ENCODE measurements at places on chromosomes 6 and 20.

DNA sequence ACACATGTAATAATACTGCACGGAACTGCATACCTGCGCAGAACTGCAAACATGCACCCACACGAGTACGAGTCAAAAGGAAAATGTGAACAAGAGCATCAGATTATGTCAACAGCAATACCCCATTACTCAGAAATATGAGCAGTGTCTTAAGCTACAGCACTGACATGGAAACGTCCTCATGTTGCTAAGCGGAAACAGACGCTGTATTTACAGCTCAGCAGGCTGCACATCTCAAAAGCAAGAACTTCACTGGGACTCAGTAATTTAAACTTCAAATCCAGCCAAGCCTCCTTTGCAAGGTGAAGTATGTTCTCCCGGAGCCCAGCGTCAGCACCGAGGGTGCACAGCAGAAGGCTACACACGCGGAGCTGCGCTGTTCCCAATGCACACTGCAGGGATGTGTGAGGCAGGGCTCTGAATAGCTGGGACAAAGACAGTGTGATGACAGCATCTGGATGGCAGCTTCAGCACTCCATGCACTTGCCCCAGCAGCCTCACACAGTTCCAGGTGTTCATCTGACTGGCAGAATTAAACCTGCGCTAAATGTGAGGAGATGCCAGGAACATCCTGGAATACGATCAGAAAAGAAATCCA is 202.8 kb downstream of the WDR27 start:
- no peak for DNase-seq

GRCh38 chr6:136788069-136788902 is 4.0 kb downstream of the MAP3K5 start:
- DNase-seq: no peak

DNA sequence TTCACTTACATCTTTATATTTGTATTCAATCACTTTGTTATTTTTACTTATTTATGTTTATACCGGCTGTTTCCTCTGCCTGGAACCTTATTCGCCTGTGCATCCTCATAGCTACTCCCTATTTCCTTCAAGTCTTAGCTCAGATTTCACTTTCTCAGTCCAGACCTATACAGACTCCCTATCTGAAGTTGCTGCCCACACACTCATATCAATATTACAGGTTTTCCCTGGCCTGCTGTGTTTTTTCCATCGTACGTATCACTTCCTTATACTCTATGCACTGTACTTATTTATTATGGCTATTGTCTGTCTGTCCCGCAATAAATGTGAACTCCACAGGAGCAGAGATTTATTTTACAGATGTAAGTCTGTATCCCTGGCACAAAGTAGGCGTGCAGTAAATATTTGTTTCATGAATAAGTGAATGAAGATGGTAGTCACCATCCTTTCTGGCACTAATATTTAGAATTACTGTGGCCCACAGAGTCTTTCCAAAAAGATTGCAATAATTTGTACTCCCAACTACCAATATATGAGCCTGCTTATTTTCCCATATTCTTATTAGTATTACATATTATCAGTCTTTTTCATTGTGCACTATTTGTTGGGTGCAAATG is 64.9 kb downstream of the TNFAIP3 start:
- DNase-seq: no peak

- DNase-seq: no peak
These were observed 532.3 kb downstream of the MAFB start for GRCh38 chr20:40156600-40157317.

GRCh38 chr6:113289166-113289565 is 568.0 kb upstream of the MARCKS start:
- no peak for DNase-seq

- DNase-seq: no peak
These were observed 209.3 kb upstream of the PDE10A start for GRCh38 chr6:165872311-165872710.

DNA sequence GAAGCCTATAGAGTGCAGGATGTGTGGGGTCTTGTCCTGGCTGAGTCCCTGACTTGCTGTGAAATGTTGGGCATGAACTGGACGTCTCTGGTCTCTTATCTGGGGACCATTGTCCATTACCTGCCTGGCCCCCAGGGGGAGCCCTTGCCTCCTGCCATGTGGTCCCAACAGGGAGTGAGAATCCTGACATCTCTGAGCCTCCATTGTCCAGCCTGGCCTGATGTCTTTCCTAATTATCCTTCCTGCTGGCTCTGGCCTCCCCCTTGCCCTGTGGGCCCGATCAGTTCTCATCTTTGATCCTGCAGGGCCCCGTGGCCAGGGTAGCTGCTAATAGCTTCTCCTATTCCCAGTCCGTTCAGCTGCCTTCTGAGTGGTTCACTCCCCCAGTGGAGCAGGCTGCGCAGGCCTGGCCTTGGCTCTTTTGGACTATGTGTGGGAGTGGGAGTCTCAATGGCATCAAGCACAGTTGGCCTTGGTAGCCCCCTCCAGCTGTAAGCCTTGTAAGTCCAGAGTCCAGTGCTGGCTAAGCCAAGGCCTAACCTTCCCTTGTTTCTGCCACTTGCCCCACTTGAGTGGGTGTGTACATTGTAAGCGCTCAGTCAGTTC is 77.9 kb upstream of the RALY start:
- DNase-seq: peak; percentile 38

DNA sequence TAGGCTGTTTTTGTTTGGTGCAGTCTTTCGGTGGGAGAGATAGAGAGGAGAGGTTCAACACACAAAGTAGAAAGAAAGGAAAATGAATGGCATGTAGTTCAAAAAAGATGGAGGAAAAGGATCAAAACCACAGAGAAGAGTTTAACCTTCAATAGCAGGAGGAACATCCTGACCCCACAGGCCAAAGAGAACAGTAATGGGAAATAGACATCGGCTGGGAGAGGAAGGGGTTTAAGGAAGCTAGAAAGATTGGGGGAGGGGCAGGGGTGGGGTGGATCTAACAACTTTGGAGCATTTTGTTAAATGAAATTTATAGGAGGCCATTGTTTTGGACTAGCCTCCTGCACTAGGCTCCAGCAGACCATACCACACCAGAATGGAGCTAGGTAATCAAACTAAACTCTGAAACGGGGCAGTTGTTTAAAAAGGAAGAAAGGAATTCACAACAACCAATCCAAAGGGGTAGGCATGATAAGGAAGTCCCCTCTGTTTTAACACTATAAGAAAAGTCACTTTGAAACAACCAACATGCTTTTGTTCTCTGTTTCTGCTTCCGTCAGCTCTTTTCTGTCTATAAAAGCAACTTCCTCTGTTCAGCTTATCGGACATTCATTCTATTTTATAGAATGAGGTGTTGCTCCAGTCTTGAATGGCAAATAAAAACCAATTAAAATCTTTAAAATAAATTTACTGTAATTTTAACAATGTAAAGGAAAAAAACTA is 82.6 kb downstream of the EPB41L2 start:
- no peak for DNase-seq

DNA sequence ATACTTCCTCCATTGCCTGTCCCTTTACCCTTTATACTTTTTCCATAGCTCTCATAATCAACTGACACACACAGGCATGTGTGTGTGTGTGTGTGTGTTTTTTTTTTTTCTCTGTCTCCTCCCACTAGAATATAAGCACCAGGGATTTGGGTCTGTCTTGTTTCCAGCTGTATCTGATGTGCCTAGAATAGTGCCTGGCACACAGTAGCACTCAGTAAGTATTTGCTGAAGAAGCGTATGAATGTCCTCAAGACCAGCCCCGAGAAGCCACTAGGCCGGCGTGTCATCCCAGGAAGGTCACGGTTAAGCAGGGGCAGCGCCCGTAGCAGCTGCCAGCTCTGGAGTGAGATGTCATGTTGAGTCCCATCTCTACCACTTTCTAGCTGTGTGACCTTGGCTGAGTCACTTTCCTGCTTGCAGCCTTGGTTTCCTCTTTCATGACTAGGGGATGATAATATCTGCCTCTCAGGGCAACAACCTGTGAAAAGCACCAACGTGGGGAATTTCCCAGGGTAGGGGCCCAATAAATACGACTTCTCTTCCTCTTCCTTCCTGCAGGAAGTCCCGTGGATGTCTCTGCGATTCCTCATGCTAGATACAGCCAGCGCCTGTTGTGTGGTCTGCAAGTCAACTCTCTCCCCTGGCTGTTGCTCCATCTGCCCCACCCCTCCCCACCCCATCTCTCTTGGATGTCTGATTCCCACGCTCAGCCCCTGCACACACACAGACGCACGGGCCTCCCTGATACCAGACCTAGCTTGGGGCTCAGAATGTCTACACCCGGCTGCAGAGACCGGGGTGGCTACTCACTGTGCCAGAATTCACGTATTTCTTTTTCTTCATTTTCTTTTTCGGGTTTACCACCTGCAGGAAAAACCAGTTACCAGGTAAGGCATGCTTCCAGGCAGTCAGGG is 58.1 kb downstream of the RAB44 start:
- peak; percentile 51 for DNase-seq

DNA sequence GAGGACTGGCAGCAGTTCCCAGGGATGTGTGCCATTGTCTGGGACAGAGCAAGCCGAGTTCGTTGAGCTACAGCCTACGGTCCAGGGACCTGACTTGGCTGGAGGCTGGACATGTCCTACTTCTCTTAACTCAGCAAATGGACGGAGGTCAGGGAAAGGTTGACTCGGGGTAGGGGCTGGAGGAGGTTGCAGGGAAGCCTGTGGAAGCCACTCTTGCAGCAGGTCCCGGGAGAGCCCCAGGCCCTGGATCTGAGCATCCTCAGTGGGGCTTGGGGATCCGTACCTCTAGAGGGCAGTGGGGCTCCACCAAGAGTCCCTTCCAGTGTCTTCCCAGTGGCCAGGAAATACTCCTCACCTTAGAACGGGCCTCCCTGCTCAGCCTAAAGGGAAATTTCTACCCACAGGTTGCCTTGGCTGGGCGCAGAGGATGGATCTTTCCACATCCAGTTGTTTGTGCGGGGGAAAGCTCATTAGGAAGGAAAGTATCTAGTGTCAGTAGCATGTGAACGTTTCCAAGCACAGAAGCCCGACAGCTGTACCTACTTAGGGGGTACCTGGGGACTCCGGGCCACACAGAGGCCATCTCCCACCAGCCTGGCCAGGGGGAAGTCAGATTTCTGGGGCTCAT is 170.2 kb downstream of the NFATC2 start:
- peak; percentile 42 for DNase-seq

DNA sequence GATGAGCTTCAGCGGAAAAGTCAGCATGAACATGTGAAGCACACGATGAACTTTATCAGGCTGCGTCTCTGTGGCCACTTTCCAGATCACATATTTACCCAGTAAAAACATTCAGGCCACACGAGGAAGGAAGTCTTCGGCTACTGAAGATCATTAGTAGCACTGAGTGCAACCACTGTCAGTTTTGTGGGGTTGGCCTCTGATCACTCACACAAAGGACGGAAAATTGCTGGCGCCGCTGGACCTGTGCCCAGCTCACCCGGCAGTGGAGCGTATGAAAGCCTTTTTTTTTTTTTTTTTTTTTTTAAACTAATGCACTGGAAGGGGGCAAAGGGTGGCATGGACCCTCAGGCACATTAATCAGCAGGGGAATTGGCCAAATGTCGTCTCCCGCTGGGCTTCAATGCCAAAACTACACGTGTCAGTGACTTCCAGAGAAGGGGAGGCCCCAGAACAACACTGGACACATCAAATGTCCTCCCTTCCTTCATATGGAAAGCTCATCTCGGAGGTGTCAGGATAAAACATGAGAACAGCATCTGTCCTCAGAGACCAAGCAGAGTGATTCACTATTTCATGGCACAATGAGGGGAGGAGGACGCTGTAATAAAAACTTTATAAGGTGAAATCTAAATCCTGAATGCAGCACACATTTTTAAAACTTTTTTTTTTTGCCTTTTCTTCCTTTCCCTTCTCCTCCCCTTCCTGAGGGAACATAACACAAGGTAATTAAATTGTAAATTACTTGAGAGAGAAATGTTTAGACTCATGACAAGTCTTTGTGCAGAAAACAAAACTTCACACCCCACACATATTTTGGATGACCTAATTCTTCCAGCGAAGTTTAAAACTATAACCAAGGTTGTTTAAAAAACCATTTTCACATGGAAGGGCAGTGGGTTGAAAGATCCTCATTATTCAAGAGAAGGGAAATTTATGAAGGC is 223.4 kb downstream of the FOXC1 start:
- no peak for DNase-seq

- DNase-seq: no peak
These were observed 220.6 kb upstream of the TSHZ2 start for GRCh38 chr20:52751571-52751970.

GRCh38 chr6:80698459-80698858 is 592.0 kb downstream of the BCKDHB start:
- no peak for DNase-seq

- DNase-seq: no peak
These were observed 37.2 kb downstream of the SYNJ2 start for GRCh38 chr6:158018851-158019361.

- no peak for DNase-seq
These were observed 95.6 kb upstream of the SUPT3H start for GRCh38 chr6:45473121-45473993.

DNA sequence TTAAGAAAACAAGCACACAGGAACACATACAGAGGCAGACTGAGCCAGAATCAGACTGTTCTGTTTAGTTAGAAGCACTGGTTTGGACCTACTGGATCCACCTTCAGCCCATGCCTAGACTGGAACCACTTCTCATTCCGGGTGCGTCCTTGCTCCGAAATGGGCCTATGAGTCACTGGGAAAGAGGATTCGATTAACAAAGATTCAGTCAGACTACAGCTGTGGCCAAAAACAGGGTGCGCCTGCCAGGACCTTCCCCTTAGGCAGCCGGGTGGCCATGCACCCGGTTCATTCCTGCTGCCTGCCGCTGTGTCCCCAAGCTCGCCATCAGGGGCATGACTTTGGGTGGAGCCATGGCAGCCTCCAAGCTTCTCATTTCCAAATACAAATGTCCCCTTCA is 14.5 kb upstream of the KCNK5 start:
- no peak for DNase-seq

DNA sequence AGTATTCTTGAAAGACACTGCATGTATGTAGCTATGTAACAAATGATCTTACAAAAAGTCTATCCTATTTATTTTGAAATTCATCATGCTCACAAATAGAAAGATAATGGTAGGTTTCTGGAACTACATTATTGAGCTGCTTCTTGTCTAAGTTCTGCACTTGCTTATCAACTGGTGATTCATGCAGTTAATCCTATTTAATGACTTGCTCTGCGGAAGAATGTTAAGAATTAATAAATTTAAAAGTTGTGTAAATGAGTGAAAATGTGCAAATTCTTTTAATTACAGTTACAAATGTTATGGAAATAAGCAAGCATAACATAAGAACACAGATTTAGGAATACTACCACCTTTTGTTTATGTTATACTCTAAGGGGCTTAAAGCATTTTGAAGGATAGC is 67.1 kb upstream of the MCM9 start:
- DNase-seq: no peak
